ENCODE measurements at places on chromosomes 5 and 9. TPM values are rescaled to one million over a fixed set of nuclear protein-coding genes. Genes with fewer than 3 reads are reported as not detected.

The C1QTNF2 gene
- polyA plus RNA-seq: 0.67 TPM

The TPD52L3 gene
- not detected for polyA plus RNA-seq

The DND1 gene
- polyA plus RNA-seq: 1.2 TPM

The GARIN3 gene
- not detected for polyA plus RNA-seq

The MARCHF11 gene
- 1.7 TPM for polyA plus RNA-seq

The DDX46 gene
- 20.3 TPM for polyA plus RNA-seq

The PCSK1 gene
- not detected for polyA plus RNA-seq

The SLCO6A1 gene
- polyA plus RNA-seq: not detected

The PDE4D gene
- polyA plus RNA-seq: 2.4 TPM
